Central memory CD4-positive, alpha-beta T cell (primary cell): ENCODE measurements at places on chromosomes 1 and 21.
A peak's percentile ranks its signal among the peaks of the same experiment; 100 is the strongest.

DNA sequence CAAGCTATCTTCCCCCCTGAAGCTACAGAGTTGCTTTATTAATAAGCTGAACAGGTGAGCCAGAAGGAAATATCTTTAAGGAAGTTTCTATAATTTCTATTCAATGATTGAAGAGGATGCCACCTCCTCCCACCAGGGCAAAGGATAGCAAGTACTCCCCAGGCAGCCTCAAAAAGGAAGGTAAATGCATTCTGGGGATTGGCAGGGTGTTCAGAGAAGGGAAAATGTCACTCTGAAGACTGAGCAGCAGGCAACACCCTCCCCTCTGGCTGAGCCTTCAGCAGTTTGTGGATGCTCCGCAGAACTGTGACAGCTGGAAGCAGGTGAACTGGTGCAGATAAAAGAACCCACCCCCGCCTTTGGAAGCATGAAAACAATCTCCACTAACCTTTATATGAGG lies 140.8 kb downstream of the BRINP2 start:
- DNase-seq = no peak

- no peak for DNase-seq
Observed at GRCh38 chr1:191752342-191752741, 405.9 kb upstream of the RGS18 start.

GRCh38 chr1:26923711-26924110 lies 2.2 kb downstream of the NUDC start:
- DNase-seq = no peak

DNA sequence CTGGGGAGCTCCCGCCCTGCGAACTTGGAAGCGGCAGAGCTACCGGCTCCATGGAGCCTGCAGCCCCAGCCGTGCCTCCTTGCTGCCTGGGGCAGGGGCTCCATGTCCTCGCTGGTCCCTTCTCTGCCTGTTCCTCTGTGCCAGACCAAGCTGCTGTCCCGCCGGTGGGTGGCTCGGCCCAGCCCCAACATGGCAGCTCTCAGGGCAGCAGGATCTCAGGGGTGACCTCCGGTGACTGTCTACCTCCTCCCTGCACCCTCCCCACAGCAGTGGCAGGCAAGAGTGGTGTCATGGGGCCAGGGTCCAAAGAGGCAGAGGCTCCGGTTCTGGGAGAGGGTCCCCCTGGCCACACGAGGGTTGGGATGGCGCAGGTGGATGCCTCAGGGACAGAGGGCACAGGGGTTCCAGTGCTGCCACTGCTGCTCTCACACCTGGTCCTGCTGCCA lies 45.8 kb downstream of the ATP6V1G3 start:
- DNase-seq = no peak

DNA sequence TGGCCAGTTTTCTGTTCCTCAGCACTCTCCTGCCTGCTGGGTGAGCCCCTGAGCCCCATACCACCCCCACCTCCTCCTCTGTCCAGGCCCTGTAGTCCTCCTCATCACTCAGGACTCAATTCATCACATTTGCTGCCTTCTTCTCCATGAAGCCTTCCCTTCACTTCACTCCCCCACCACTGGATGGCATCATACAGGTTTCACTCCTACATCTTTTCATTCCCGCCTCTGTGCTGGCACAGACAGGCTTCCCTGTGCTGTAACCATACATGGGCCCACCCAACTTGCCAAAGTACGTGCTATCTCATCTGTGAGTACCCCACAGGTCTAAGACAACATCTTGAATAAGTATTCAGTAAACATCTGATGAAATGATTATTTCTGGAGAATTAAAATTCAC lies 56.9 kb downstream of the SLC45A1 start:
- no peak for DNase-seq

DNA sequence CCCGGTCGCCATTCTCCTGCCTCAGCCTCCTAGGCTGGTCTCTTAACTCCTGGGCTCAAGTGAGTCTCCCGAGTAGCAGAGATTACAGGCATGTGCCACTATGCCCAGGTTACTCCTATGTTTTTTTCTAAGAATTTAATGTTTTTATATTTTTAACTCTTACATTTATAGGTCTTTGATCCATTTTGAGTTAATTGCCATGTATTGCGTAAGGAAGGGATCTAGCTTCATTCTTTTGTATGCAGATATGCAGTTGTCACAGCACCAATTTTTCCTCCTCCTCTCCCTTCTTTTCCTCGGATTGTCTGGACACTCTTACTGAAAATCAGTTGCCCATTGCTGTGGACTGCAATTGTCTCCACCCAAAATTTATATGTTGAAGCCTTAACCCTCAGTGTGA lies 11.5 kb downstream of the BTBD8 start:
- no peak for DNase-seq

DNA sequence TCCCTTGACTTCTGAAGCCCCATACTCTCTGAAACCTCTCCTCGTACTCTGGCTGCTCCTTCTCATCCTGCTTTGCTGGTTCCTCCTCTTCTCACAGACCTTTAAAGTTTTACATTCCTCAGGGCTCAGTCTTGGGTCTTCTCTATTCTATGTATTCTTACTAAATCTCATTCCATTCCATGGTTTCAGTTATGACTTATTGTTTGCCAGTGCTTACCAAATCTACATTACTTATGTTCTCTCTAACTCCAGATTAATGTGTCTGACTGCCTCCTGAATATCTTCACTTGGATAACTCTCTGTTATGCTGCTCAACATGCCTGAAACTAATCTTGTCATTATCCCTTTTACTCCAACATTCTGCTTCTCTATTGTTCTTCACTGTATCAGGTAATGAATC lies 5.4 kb upstream of the SLC35D1 start:
- DNase-seq = no peak

DNA sequence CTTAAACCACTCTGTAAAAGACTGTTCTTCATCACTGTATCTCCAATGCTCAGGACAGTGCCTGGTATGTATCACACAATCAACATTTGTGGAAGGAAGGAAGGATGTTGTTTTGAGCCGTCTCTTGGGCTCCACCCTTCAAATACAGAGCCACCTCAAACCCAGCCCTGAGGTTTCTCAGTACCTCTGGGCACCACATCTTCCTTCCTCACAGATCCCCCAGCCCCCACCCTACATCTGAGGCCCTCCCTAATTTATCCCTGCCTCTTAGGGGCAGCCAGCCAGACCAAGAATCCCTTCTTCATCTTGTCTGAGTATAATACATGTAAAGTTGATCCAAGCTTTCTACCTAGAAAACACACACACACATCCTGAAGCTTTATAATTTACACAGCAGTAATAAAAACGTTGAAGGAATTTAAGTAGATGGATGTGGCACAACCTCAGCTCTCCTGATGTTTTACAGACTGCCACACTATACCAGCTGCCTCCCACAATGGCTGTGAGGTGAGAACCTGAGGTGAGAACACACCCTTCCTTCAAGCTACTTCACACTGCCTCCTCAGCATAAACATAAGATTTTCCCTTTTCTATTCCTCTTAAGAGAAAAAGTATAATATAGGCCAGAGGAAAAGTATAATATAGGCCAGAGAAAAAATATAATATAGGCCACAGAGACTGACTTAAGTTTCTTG lies 48.5 kb downstream of the CDC7 start:
- DNase-seq = peak; percentile 54

DNA sequence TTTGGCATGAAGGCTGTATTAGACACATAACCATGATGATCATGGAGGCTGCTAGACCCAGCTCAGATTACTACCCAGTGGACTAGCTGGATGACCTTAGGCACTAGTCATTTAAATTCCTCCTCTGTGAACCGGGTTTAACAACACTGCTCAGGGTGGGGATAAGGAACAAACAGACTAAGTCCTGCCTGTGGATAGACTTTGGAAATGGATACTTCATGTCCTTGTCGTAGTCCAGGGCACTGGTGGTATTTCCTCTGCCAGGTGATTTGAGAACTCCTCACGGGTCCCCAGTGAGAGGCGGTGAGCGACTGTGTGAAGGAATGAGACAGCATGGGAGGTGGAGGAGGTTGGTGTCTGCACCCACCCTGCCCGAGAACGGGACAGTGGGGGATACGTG lies 72.9 kb upstream of the SELENON start:
- DNase-seq = no peak

GRCh38 chr1:93033785-93034184 lies 45.3 kb upstream of the MTF2 start:
- DNase-seq = no peak

- DNase-seq = no peak
Observed at GRCh38 chr1:156435545-156436140, 64.9 kb downstream of the MEF2D start.

DNA sequence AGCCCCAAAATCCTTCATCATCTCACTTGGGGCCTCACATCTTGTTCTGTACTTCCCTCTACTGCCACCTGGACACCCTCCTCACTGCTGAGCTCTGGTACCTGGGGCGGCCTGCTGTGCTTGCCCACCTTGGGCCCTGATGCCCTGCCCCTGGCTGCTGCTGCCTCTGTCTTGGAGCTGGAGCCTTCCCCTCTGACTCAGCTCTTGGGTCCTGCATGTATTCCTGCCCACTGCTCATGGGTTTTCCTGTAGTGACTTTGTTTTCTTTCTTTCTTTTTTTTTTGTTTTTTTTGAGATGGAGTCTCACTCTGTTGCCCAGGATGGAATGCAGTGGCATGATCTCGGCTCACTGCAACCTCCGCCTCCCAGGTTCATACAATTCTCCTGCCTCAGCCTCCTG lies 37.5 kb downstream of the TRAPPC10 start:
- no peak for DNase-seq

GRCh38 chr1:48576565-48576964 lies 104.6 kb upstream of the SPATA6 start:
- no peak for DNase-seq

DNA sequence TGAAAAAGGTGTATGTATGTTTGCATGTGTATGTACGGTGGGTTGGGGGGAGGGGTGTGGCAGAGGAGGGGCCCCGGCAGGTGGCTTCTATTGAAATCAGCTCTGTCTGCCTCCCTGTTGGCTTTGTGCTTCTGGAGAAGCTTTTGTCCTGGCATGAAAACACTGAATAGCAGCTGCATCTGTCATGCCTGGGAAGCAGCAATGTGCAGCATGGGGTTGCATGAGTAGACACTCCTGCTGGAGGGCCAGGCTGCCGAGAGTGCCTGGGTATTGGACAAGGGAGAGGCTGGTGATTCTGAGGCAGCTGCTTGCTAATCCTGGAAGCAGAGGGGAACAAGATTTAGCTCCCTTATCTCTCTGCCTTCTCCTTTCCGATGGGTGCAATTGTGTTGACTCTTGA lies 20.5 kb downstream of the MAPKAPK2 start:
- no peak for DNase-seq

DNA sequence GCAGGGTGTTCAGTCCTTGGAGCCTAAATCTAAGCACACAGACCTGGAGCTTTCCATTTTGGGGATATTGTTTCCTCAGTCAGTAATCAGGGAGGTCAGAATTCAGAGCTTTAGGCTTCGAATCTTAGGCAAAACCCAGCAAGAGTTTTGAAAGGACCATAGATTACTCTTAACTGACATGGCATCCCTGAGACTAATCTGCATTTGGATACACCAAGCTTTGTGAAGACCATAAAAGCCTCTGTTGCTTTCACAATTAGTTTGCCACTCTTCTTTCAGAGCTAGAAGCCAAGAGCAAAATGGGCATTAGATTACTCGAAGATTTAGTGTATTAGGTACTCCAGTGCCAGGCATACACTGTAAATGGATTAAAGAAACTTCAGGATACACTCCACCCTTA lies 131.8 kb upstream of the GREM2 start:
- no peak for DNase-seq

DNA sequence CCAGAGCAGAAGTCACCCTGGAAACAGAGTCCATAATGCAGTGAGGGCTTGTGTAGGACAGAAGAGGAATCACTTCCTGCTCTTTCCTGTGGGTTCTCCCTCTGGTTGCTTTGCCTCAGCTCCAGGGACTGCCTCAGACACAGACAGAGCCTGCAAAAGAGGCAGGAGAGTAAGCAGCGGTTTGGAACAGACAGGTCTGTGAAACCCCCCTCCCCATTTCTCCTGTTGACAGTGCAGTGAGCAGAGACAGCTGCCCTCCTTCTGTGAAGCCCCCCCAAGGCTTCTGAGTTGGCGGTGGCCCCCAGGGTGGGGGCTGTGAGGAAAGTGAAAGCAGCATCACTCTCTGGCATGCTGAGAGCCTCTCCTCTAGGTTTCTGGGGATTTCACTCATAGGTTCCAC lies 53.0 kb downstream of the MAB21L3 start:
- DNase-seq = no peak

GRCh38 chr1:33599516-33600115 lies 127.2 kb downstream of the ZSCAN20 start:
- no peak for DNase-seq

- no peak for DNase-seq
Observed at GRCh38 chr21:46100020-46100419, 2.1 kb downstream of the COL6A2 start.

DNA sequence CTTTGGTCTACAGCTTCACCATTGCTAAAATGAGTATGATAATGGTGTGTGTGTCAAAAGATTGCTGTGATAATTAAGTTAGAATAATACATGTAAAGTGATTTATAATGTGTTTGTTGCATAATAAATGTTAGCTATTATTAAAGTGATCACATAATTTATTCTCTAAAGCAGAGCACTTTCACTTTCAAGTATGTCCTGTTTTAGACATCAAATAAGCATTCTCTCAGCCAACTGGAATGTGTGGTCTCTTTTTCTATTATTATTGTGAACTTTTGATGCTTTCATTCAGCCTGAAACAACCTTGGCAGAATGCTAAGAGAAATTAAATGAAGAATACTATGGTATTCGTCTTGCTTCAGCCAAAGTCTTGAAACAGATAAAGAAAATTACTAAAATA lies 102.8 kb upstream of the COL11A1 start:
- DNase-seq = no peak

GRCh38 chr1:215056584-215056983 lies 26.0 kb upstream of the KCNK2 start:
- DNase-seq = no peak

GRCh38 chr21:43907751-43908150 lies 42.7 kb downstream of the AGPAT3 start:
- no peak for DNase-seq

DNA sequence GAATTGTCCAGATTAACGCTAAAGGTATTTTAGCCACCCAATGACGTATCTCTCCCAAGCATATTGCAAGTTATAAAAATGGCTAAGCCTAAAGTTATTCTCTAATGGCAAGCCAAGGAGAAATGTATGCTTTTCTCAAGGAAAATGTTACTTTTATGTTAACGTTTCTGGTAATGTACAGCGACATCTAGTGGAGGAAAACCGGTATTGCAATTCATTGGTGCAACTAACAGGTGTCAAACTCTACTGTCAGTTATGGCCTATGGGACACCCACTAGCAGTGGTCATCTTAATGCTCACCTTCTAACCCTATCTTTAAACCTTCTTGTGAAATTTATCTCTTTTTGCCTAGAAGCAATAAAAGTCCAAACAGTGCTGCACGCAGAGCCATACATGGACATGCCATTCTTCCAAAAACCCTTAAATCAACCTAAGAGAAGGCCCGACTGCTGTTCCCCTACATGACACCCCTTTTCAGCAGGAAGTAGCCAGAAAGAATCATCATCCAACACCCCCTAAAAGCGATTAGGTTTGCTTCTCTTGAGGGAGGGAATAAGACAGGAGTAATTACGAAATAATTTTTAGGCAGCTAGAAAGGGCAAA lies 68.7 kb upstream of the LRIF1 start:
- DNase-seq = peak; percentile 31
